ENCODE measurements at places on chromosomes 3 and 15. TPM values are rescaled to one million over a fixed set of nuclear protein-coding genes. Genes with fewer than 3 reads are reported as not detected.
A peak's percentile ranks its signal among the peaks of the same experiment; 100 is the strongest.

The KBTBD12 gene
- total RNA-seq: 1.3 TPM

The CORO2B gene
- 3.6 TPM for total RNA-seq

The ACKR2 gene
- total RNA-seq: 5.2 TPM

The NEK4 gene
- 27.2 TPM for total RNA-seq

The PATL2 gene
- 3.7 TPM for total RNA-seq

The CELF6 gene
- 5.4 TPM for total RNA-seq

DNA sequence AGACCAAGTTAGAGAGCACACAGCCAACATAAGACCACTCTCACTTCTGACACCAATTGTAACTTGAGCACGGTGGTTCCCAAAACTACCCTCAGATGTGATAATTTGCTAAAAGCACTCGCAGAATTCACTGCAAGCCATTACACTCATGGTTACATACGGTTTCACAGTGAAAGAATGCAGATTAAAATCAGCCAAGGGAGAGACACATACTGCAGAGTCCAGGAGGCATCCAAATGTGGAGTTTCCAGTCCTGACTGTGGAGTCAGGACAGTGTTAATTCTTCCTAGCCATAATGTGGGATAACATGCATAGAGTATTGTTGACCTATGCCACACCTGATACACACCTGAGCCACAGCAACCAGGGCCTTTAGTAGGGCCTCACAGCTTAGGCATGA lies 956.4 kb downstream of the NTRK3 start:
- H3K36me3 ChIP-seq: no peaks in the 10 kb centered on the region
- H3K27ac ChIP-seq: no peak overlapping the region
- no peak overlapping the region for H3K4me3 ChIP-seq
- H3K4me1 ChIP-seq: no peaks in the 10 kb centered on the region
- DNase-seq: no peak

- H3K4me3 ChIP-seq: peak overlapping the region; percentile 74
- peak; percentile 39 for DNase-seq
- H3K27ac ChIP-seq: peak overlapping the region; percentile 84
- peaks cover 15% of the 10 kb centered on the region for H3K36me3 ChIP-seq
These were observed 1.8 kb downstream of the TWF2 start for GRCh38 chr3:52237006-52237656.

DNA sequence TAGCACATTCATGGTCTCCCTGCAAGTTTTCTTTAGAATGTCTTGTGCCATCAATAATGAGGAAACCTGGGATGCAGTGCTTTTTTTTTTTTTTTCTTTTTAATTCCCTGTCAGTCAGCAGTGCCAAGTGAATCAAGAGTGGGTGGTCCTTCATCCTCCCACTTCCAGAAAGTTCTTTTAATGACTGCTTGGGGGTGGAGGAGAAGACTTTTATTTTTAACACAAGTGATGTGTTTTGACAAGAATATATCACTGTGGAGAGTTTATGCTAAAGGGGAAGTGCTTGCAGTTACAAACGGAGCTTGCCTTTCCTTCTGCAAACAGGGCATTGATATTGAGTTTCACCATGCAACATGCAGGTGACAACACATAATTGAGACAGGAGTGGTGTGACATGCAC lies 69.7 kb downstream of the CACNA2D3 start:
- H3K27me3 ChIP-seq: no peaks in the 10 kb centered on the region
- H3K4me1 ChIP-seq: no peaks in the 10 kb centered on the region

- DNase-seq: no peak
- H3K4me1 ChIP-seq: no peaks in the 10 kb centered on the region
- no peaks in the 10 kb centered on the region for H3K36me3 ChIP-seq
- H3K4me3 ChIP-seq: no peak overlapping the region
These were observed 157.2 kb downstream of the DCLK3 start for GRCh38 chr3:36606871-36607765.

DNA sequence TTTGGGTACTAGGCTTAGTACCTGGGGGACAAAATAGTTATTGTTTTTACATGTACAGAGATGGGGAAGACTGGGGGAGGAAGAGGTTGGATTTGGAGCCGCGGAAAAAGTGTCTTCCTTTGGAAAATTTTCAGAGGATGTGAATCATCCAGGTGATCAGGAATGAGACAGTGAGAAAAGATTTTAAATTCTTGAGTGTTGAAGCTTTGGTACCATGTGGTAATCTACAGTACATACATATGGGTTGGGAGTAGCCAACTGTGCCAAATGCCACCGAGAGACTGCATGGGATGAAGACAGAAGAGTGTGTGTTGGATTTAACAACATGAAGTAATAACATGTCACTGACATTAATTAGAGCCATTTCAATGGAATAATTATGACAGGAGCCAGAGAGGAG lies 1238.2 kb downstream of the ROBO1 start:
- no peak overlapping the region for H3K4me3 ChIP-seq
- H3K27me3 ChIP-seq: no peaks in the 10 kb centered on the region
- H3K36me3 ChIP-seq: no peaks in the 10 kb centered on the region
- H3K27ac ChIP-seq: no peak overlapping the region
- no peaks in the 10 kb centered on the region for H3K4me1 ChIP-seq

- H3K27me3 ChIP-seq: no peaks in the 10 kb centered on the region
- peak overlapping the region; percentile 98 for H3K27ac ChIP-seq
- H3K36me3 ChIP-seq: no peaks in the 10 kb centered on the region
- DNase-seq: no peak
- H3K4me1 ChIP-seq: peaks cover 14% of the 10 kb centered on the region
These were observed 32.0 kb downstream of the FOXL2 start for GRCh38 chr3:138914870-138915502.

DNA sequence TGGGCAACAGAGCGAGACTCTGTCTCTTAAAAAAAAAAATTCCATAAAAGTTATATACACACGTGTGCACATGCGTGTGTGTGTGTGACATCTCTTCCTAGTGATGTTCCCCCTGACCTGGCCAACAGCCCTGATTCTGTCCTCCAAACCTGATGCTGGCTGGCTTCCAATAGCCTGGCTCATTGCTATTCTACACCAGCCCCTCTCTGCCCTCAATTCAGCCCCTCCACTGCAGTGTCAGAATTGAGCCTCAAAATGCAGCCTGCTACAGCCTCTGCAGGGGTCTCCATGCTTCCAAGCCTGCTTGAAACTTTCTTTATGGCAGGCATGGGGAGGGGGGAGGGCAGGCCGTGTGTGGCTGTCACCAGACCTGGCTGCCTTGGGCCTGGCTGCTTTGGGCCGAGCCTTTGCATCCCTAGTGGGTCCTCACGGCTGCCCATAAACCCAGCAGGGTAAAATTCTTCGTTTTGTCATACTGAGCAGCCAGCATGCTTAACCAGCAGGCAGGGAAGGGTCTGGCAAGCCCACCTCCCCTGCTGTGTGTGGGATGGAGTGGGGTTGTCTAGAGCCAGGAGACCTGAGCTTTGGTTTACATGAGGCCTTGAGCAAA lies 22.7 kb upstream of the DOCK3 start:
- H3K27ac ChIP-seq: no peak overlapping the region
- peaks cover 16% of the 10 kb centered on the region for H3K36me3 ChIP-seq
- H3K4me3 ChIP-seq: no peak overlapping the region
- no peak for DNase-seq

GRCh38 chr15:27095886-27096624 lies 125.1 kb downstream of the GABRG3 start:
- H3K4me1 ChIP-seq: no peaks in the 10 kb centered on the region
- no peaks in the 10 kb centered on the region for H3K36me3 ChIP-seq
- no peak overlapping the region for H3K27ac ChIP-seq
- no peak overlapping the region for H3K4me3 ChIP-seq
- no peak for DNase-seq

- no peaks in the 10 kb centered on the region for H3K27me3 ChIP-seq
- H3K27ac ChIP-seq: no peak overlapping the region
- no peak overlapping the region for H3K4me3 ChIP-seq
- no peaks in the 10 kb centered on the region for H3K36me3 ChIP-seq
- peak; percentile 47 for DNase-seq
- H3K4me1 ChIP-seq: no peaks in the 10 kb centered on the region
These were observed 11.4 kb upstream of the SNRPA1 start for GRCh38 chr15:101306341-101307047.

GRCh38 chr15:28019594-28020309 lies 79.4 kb downstream of the OCA2 start:
- no peak overlapping the region for H3K27ac ChIP-seq
- no peak for DNase-seq
- no peaks in the 10 kb centered on the region for H3K27me3 ChIP-seq
- H3K4me1 ChIP-seq: no peaks in the 10 kb centered on the region

DNA sequence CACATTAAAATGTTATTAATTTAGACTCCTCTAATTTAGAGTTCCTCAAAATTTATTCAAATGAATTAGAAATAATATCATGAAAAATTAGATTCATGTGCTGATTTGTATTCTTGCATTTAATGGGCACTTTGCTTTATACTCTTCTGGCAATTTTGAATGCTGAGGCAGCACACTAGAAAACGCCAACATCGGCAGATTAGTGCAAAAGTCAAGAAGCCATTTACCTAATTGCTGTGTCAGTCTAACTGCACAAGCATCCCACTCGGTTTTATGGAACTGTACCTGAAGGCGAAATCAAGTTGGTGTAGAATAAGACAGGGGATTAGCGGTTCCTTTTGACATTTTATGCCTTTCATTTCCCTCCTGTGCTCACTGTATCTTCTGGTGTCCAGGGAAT lies 382.0 kb downstream of the ROBO2 start:
- no peak for DNase-seq
- no peak overlapping the region for H3K27ac ChIP-seq
- no peaks in the 10 kb centered on the region for H3K4me1 ChIP-seq
- H3K36me3 ChIP-seq: no peaks in the 10 kb centered on the region

GRCh38 chr3:160374472-160374871 lies 24.6 kb downstream of the IFT80 start:
- no peaks in the 10 kb centered on the region for H3K4me1 ChIP-seq
- no peaks in the 10 kb centered on the region for H3K27me3 ChIP-seq
- H3K27ac ChIP-seq: peak overlapping the region; percentile 5
- no peak for DNase-seq
- H3K36me3 ChIP-seq: peaks cover 10% of the 10 kb centered on the region
- no peak overlapping the region for H3K4me3 ChIP-seq

GRCh38 chr3:13144163-13145023 lies 71.2 kb upstream of the IQSEC1 start:
- H3K4me3 ChIP-seq: no peak overlapping the region
- no peaks in the 10 kb centered on the region for H3K4me1 ChIP-seq
- H3K27ac ChIP-seq: no peak overlapping the region
- DNase-seq: peak; percentile 45

GRCh38 chr3:38130631-38131065 lies 6.3 kb downstream of the ACAA1 start:
- no peak overlapping the region for H3K27ac ChIP-seq
- H3K27me3 ChIP-seq: no peaks in the 10 kb centered on the region
- no peak overlapping the region for H3K4me3 ChIP-seq
- no peak for DNase-seq
- peaks cover 23% of the 10 kb centered on the region for H3K4me1 ChIP-seq
- H3K36me3 ChIP-seq: peaks cover 95% of the 10 kb centered on the region

- no peak overlapping the region for H3K4me3 ChIP-seq
- H3K4me1 ChIP-seq: no peaks in the 10 kb centered on the region
- no peaks in the 10 kb centered on the region for H3K27me3 ChIP-seq
- H3K27ac ChIP-seq: no peak overlapping the region
These were observed 984.1 kb downstream of the EPHA3 start for GRCh38 chr3:90091549-90091948.

- DNase-seq: no peak
- H3K36me3 ChIP-seq: no peaks in the 10 kb centered on the region
- no peak overlapping the region for H3K4me3 ChIP-seq
These were observed 82.5 kb downstream of the ADAMTS17 start for GRCh38 chr15:100259266-100259665.

GRCh38 chr3:55682461-55682860 lies 195.4 kb upstream of the WNT5A start:
- H3K4me3 ChIP-seq: no peak overlapping the region
- H3K27ac ChIP-seq: no peak overlapping the region
- H3K4me1 ChIP-seq: no peaks in the 10 kb centered on the region

- no peak overlapping the region for H3K27ac ChIP-seq
- H3K4me3 ChIP-seq: no peak overlapping the region
- H3K27me3 ChIP-seq: no peaks in the 10 kb centered on the region
- no peak for DNase-seq
- no peaks in the 10 kb centered on the region for H3K36me3 ChIP-seq
These were observed 52.9 kb downstream of the GASK1A start for GRCh38 chr3:43031889-43032545.

- H3K36me3 ChIP-seq: no peaks in the 10 kb centered on the region
- no peaks in the 10 kb centered on the region for H3K4me1 ChIP-seq
- DNase-seq: no peak
- no peak overlapping the region for H3K4me3 ChIP-seq
- no peaks in the 10 kb centered on the region for H3K27me3 ChIP-seq
These were observed 29.7 kb downstream of the HDC start for GRCh38 chr15:50235794-50236193.

- H3K27ac ChIP-seq: no peak overlapping the region
- H3K36me3 ChIP-seq: no peaks in the 10 kb centered on the region
- no peak for DNase-seq
- H3K4me1 ChIP-seq: peaks cover 32% of the 10 kb centered on the region
- no peak overlapping the region for H3K4me3 ChIP-seq
These were observed 7.2 kb downstream of the HERC1 start for GRCh38 chr15:63826528-63826927.

DNA sequence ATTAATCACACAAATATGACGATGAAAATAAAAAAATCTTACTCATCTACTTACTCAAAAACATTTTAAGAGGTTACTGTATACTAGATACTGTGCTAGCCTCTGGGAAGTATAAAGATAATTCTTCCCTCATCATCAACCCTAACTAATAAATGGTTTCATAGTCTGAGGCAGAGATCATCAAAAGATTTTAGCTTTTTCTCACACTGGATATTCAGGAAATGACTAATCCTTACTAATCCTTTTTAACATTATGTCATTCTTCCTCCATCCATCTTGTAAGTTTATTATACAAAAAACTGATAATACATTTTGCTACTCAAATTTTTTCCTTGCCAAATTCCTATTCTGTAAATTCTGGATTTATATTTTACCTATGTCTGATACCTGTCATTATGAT lies 29.7 kb downstream of the ACAD11 start:
- DNase-seq: no peak
- no peak overlapping the region for H3K27ac ChIP-seq
- no peaks in the 10 kb centered on the region for H3K27me3 ChIP-seq
- no peaks in the 10 kb centered on the region for H3K4me1 ChIP-seq

DNA sequence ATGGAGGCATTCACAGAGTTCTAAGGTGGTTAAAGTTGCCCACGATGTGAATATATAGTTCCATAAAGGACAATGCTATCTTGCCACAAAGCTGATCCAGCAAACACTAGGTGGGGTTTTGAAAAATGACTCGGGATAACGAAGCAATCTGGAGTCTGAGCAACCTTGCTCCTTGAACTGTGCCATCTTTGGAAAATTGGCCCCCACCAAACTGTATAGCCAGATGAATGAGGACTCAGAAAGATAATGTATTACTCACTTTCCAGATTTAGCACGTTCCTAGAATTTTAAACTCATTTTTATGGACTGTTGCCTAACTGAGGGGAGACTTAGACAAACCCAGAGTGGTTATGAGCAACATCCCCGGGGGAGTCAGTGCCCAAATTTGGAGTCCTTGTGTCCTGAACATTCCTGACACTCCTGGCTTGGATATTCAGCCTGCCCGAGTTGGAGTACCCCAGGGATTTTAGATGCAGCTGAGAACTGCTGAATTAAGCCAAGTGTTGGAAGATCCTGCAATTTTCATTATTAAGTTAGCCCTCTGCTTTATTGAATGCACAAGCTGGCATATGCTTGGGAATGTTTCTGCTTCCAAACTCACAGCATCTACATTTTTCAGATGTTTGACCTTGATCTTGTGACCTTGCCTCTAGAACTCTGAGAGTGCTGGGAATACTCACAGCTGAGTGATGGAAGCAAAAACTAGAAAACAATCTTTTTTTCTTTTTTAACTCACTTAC lies 8.8 kb upstream of the MAGI1 start:
- no peaks in the 10 kb centered on the region for H3K36me3 ChIP-seq
- no peaks in the 10 kb centered on the region for H3K27me3 ChIP-seq
- no peak for DNase-seq
- H3K27ac ChIP-seq: no peak overlapping the region

GRCh38 chr15:34796847-34797435 lies 1.6 kb upstream of the ACTC1 start:
- H3K27ac ChIP-seq: no peak overlapping the region
- H3K36me3 ChIP-seq: no peaks in the 10 kb centered on the region
- no peak for DNase-seq
